ENCODE measurements at places on chromosomes 13 and 19. TPM values are rescaled to one million over a fixed set of nuclear protein-coding genes. Genes with fewer than 3 reads are reported as not detected.

GRCh38 chr19:4238831-4239230 is 8.0 kb upstream of the YJU2 start:
- H3K27ac ChIP-seq, result no peak overlapping the region
- DNase-seq, result no peak
- no peaks in the 10 kb centered on the region for H3K4me1 ChIP-seq

The AKAP8L gene
- 88.0 TPM for total RNA-seq

- H3K4me1 ChIP-seq, result no peaks in the 10 kb centered on the region
- DNase-seq, result no peak
- no peaks in the 10 kb centered on the region for H3K27me3 ChIP-seq
- no peak overlapping the region for H3K27ac ChIP-seq
These were observed 241.2 kb upstream of the STARD13 start for GRCh38 chr13:33526718-33527117.

The ZNF320 gene
- 41.9 TPM for total RNA-seq

The STXBP2 gene
- total RNA-seq, result 562 TPM

The CYP4F3 gene
- 2.1 TPM for total RNA-seq

The TMEM59L gene
- 0.52 TPM for total RNA-seq

- peaks cover 26% of the 10 kb centered on the region for H3K4me1 ChIP-seq
- H3K4me3 ChIP-seq, result no peak overlapping the region
- no peak overlapping the region for H3K27ac ChIP-seq
These were observed 6.5 kb upstream of the USF2 start for GRCh38 chr19:35262101-35262761.

The IGFL2 gene
- not detected for total RNA-seq
